ENCODE measurements at places on chromosomes 7 and 10.
A peak's percentile ranks its signal among the peaks of the same experiment; 100 is the strongest.

GRCh38 chr7:31311552-31311951 is 29.0 kb downstream of the NEUROD6 start:
- no peak for DNase-seq

GRCh38 chr10:35387768-35388167 is 51.5 kb downstream of the CCNY start:
- DNase-seq: peak; percentile 48

DNA sequence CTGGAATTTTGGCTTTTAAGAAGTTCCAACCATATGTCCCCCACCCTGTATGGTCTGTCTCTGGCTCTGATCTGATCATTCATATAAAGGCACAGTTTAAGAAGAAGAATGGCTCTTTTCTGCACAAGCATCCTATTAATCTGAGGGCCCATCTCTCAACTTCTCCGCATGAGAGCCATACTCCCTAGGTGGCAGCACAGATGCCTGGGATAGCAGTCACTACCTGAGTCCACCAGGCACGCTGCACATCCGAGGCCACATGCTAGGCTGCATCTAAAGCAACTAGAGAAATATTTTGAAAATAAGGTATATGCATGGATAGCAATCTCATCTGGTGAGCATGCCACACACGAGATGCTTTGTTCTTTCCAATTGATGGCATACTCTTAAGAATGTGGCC is 565.5 kb downstream of the PARD3 start:
- peak; percentile 29 for DNase-seq

DNA sequence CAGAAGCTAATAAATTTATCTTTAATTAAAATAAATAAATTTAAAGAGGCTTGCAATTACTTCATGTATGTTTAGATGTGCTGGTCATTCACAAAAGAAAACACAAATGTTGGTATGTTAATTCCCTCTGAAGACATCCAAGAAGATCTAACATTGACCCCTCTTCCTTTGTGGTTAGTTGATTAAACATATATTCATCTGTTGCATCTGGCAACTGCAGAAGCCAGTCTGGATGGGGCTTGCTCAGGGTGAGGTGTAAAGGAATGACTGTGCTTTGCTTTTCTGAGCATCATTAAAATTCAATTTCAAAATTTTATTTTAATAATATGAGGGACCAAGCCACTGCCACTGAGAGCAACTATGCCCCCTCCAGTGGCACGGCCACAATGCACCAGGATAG is 36.4 kb upstream of the FERD3L start:
- DNase-seq: no peak

DNA sequence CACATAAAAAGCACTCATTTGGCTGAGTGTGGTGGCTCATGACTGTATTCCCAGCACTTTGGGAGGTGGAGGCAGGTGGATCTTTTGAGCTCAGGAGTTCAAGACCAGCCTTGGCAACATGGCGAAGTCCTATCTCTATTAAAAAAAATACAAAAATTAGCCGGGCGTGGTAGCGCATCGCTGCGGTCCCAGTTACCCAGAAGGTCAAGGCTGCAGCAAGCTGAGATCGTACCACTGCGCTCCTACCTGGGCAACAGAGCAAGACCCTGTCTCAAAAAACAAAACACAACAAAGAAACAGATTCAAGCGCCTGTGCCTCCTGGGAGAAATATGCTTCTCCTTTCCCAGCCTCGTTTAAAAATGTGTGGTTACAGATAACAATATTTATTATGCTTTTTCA is 2.2 kb upstream of the ABCF2 start:
- DNase-seq: no peak

GRCh38 chr10:50503661-50504320 is 120.0 kb downstream of the SGMS1 start:
- no peak for DNase-seq
